ENCODE measurements at places on chromosomes 5 and 9.

DNA sequence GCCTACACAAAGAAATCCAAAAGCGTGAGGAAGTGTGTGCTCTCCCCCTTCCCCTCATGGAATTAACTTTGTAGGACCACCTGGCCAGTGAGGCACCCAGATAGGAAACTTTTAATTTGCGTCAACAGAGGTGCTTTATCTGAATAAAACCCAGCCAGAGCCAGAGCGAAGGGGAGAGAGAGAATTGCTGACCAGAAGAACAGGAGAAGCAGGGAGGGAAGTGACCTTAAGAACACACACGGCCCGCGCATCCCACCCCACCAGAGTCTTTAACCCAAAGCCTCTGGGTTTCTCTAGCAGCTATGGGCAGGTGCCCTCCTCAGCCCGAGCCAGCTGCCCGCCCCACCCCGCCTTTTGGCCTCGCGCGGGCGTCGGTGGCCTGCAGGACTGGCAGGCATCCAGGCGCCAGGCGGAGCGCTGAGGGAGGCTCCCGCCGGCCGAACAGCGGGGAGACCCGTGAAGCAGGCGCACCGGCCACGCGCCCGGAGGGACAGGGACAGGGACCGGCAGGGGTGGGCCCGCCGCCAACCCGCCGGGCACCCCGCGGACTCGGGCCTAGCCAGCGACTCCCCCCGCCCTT is 580 bp downstream of the ERAP1 start:
- no peak for DNase-seq

DNA sequence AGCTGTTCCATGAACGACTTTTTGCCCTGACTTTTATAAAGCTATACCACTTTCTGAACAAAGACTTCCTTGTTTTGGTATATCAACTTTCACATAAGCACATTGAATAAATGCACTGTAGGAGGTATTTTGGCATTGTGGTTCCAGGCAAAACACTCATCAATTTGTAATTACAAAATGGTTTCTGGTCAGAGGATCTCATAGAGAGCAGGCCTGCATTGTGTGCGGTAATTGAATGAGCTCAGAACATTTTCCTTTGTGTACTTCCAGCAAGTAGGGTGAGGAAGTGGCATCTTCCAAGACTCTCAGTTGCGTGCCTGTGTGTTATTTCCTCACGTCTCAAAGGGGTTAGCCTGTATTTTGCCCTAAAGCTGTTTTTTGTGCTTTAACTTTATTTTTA is 89.2 kb downstream of the PDE6A start:
- DNase-seq: no peak

- DNase-seq: no peak
Observed at GRCh38 chr5:135245521-135246499, 153.2 kb downstream of the MACROH2A1 start.

- no peak for DNase-seq
Observed at GRCh38 chr5:131538177-131538593, 96.8 kb downstream of the RAPGEF6 start.

DNA sequence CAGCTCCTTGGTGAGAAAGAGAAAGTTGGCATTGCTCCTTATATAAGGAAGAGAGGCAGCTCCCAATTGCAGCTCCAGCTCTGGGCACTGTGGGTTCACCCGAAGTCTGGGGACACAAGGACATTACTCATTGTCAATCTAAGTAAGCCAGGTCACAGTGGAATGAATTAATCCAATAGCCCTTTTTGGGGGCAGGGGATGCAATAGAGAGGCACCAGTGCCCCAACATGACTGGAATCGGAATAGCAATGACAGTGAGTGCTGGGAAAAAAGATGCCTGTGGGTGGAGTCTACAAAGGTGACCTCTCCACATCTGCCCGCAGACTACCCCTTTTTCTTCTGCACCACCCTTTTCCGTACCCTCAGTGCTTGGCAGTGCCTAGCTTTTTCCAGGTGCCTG is 11.1 kb upstream of the NEUROG1 start:
- no peak for DNase-seq

DNA sequence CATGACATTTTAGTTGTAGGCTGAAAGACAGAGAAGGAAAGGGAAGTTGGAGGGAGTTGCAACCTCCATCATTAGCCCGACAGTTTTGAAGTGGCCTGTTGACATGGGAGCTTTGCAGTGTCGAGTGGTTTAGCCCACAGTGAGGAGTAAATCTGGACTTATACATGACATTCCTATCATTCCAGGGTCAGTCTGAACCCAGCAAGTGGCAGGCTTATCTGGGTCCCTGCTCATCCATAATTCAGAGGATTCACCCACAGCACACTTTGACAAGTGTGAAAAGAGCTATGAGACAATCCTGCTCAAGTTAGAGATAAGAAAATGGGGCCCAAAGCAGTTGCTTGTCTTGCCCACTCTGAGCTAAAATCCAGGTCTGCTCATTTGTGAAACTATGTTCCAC is 8.4 kb upstream of the TNC start:
- no peak for DNase-seq

DNA sequence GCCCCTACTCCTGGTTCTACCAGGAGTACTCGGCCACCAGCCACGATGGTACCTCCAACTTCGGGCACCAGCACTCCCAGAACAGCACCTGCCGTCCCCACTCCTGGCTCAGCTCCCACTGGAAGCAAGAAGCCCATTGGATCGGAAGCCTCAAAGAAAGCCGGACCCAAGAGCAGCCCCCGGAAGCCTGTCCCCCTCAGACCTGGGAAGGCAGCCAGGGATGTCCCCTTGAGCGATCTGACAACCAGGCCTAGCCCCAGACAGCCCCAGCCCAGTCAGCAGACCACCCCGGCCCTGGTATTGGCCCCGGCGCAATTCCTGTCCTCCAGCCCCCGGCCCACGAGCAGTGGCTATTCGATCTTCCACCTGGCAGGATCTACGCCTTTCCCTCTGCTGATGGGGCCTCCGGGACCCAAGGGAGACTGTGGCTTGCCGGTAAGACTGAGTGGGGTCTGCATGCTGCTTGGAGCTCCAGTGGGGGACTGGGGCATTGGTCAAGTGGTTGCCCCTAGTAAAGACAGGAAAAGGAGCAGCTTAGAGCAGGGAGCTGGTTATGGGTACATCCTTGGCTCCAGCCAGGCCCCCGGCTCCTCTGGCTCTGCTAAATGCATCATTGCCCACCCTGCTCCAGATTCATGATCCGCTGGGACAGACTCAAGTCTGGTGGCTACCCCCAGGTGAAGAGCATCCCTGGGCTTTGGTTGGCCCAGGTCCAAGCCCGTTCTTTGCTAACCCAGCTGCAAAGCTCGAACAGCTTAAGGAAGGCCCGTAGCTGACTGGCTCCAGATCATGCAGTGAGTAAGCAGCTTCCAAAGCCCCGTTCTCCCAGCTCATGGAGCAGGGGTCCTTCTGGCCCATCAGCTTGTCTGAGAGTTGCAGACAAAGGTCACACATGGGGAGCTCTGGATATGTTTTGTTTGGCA is 14.0 kb downstream of the COL27A1 start:
- no peak for DNase-seq

DNA sequence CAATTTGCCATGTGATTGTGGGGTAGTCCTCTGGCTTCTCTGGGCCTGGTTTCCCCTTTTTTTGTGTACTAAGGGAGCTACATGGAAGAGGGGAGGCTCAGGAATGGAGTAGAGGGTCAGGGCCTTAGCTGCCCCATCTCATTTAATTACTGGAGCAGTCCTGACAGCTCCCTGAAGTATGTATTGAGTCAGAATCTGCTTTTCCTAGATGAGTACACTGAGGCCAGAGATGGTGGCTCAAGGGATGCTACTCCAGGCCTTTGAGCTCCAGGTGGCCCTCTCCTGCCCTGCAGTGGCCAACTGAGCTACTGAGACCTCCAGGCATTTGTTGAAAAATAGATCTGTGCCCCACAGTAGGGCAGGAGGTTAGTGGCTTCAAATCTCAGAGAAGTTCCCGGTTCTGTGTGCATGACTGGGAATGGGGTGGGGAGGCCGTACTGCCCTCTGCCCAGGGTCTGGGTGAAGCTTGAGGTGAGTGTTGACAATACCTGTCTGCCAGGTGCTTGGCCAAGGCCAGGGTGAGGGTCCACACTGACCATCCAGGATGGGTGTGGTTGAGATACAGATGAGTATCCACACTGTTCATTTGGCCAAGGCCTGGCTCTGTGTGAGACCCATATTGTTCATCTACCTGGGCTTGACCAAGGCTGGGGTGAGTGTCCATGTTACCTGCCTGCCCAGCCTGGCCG is 45.7 kb downstream of the CXXC5 start:
- DNase-seq: no peak

- no peak for DNase-seq
Observed at GRCh38 chr5:119417891-119418605, 34.2 kb upstream of the HSD17B4 start.

GRCh38 chr9:27086818-27087680 is 22.0 kb upstream of the TEK start:
- DNase-seq: no peak

DNA sequence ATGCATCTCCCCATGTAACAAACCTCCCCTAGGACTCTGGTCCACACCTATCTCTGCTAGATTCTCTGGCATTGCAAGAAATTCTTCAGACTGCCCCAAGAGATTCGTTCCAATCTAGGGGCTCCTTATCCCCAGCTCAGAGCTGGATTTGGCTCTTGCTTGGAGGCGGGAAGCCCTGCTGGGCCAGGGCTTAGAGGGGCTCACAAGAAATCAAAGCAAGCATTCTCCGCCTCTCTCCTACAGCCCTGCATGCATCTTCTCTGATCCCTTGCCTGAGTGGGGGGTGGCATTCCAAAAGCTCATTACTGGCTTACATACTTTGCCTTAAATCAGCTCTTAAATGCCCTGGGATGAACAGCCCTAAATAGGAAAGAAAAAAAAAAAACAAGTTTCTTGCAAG is 75.8 kb downstream of the KCNIP1 start:
- DNase-seq: no peak

- no peak for DNase-seq
Observed at GRCh38 chr9:130366888-130367550, 77.7 kb upstream of the ASS1 start.

DNA sequence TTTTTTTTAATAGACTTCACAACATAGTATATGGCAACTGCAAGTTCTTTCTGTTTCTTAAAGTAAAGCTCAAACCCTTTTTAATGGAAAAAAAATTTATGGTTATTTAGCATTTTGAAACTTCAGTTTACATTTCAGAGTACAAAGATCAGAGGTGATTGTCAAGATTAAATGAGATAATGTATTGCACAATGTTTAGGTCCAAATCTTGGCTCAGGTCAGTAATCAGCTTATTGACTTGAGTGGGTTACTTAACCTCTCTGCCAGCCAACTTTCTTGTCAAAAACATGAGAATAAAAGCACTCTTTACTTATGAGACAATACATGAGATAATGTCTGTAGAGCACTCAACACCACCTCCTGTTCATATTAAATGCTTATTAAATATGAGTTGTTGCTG is 345.1 kb upstream of the PTPRD start:
- DNase-seq: no peak

GRCh38 chr5:111954516-111955395 is 197.8 kb upstream of the NREP start:
- no peak for DNase-seq

GRCh38 chr5:143805861-143806260 is 6.1 kb upstream of the HMHB1 start:
- no peak for DNase-seq

GRCh38 chr9:22142671-22143070 is 133.6 kb upstream of the CDKN2B start:
- DNase-seq: no peak

GRCh38 chr5:149153193-149153750 is 12.0 kb downstream of the ABLIM3 start:
- no peak for DNase-seq

- no peak for DNase-seq
Observed at GRCh38 chr9:125568621-125569020, 138.4 kb downstream of the MAPKAP1 start.

DNA sequence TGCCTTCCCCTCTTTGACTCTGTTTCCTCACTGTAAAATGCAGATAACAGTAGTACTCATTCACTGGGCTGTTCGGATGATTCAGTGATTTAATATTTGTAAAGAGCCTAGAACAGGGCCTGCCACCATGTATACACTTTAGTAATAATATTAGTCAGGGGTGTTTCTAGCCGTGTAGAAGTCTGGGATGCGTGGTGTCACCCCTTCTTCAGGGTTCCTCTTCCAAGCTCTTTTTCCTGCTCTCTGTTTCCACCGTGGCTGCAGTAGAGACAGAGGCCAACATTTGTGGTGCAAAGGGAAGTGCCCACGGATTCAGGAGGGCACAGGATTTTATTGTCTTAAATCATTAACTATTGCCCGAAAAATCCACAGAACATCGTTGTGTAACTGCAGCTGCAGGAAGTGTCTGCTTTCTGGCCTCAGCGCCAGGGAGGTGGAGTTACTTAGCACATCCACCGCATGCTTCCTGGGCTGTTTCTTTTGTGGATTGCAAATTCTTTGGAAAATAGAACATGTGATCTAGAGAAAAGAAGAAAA is 61.7 kb downstream of the TRIO start:
- no peak for DNase-seq

- no peak for DNase-seq
Observed at GRCh38 chr5:54774281-54775170, 210.9 kb downstream of the ESM1 start.

DNA sequence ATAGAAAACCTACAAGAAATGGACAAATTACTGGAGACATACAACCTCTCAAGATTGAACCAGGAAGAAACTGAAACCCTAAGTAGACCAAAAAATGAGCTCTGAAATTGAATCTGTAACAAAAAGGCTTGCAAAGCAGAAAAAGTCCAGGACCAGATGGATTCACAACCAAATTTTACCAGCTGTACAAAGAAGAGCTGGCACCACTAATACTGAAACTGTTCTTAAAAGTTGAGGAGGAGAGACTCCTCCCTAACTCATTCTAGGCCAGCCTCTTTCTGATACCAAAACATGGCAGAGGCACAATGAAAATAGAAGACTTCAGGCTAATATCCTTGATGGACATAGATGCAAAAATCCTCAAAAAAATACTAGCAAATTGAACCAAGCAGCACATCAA is 542.3 kb downstream of the CYLC2 start:
- no peak for DNase-seq

GRCh38 chr9:6171667-6172066 is 43.9 kb upstream of the IL33 start:
- no peak for DNase-seq

GRCh38 chr9:98034593-98035546 is 21.7 kb upstream of the NANS start:
- peak; percentile 71 for DNase-seq

DNA sequence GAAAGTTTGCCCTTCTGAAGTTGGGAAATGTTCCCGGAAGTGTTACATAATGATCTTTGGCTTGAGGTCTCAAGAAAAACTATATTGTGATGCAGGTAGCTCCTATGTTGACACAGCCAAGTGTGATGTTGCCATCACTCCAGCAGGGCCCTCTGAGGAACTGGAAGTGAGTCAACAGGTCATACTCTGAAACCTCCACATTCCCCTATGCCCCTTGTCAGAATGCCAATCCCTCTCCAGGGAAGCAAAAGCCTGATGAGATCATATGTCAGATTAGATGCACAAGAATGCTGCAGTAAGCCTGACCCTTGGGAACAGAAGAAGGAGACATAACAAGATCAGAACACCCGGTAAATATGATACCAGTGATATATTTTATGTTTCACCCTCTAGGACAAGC is 66.8 kb upstream of the ITGA2 start:
- DNase-seq: no peak

- DNase-seq: no peak
Observed at GRCh38 chr5:131139321-131139720, 25.7 kb downstream of the HINT1 start.

GRCh38 chr5:69129413-69129812 is 35.6 kb downstream of the SLC30A5 start:
- no peak for DNase-seq

- DNase-seq: no peak
Observed at GRCh38 chr9:71128796-71129195, 7.4 kb upstream of the TRPM3 start.

GRCh38 chr5:170636206-170636605 is 132.4 kb downstream of the KCNIP1 start:
- no peak for DNase-seq

GRCh38 chr5:131953969-131954368 is 8.5 kb upstream of the MEIKIN start:
- no peak for DNase-seq
